ENCODE measurements at places on chromosomes 6 and 20.

DNA sequence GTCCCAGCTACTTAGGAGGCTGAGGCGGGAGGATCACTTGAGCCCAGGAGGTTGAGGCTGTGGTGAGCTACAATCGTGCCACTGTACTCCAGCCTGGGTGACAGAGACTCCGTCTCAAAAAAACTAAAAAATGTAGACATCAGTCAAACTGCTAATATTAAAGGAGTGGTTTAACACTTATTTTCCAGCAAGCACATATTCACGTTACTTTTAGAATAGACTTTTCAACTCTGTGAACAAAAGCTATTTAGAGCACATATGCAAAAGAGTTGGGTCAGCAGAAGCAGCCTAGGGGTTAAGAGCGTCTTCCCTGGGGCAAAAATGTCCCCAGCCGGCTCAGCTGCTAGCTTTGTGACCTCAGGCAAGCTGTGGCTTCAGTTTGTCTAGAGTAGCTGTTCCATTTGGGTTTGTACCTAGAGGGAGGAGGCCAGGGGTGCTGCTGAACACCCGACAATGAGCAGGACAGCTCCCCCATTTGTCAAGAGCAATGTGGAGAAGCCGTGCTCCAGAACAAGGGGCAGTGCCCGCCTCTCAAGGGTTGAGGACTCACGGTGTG, 62.5 kb upstream of the PTGIS start:
- no peak for DNase-seq

DNA sequence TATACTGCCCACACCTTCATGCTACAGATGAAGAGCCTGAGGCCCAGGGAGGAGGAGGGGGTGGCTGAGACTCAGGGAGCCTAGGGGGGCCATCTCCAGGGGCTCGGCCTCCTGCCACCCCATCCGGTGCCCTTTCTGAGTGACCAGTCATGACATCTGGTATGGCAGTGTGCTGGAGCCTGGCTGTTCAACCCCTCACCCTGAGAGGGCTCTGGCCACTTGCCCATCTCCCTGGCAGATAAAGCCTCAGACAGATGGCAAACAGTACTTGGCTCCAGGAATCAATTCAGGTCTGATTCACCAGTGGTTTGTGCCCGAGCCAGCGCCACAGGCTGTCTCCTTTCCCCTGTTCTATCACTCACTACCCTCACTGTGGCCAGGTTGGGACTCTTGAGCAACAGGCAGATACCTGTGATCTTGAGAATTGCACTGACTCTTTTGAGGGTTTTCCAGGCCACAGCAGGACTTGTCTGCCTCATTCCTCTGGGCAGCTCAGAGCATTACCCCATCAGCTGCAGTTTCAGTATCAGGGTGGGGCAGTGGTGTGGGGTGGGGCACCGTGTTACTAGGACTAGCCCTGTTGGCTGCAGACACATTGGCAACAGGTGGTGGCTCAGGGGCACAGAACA, 22.8 kb downstream of the SRSF3 start:
- no peak for DNase-seq

- DNase-seq = no peak
Observed at GRCh38 chr20:6630514-6630913, 137.0 kb upstream of the BMP2 start.

DNA sequence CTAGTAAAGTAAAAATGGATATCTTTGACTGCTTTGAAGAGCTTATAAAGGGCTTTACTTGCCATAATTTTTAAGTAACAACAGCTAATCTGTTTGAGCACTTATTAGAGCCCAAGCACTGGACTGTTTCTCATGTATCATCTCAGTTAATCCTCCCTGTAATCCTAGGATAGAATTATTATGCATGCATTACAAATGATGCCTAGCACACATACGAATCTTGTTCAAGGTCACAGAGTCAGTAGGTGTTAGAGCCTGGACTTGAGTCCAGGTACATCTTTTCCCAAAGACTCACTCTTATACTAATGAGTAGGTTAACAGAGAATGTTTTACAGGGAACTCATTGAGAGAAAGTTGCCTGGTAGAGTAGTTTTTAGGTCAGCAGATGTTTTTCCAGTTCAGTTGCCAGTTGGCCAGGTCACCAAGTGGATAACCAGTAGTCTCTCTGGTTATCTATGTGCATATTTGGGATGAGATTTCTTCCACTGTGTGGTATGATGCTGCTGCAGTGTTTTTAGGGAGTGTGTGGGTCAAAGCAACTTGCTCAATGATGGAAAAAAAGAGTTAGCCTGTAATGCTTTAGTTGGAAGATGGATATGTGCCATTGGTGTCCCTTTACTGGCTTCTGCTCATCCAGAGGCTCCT, 32.3 kb upstream of the LAMA4 start:
- no peak for DNase-seq

DNA sequence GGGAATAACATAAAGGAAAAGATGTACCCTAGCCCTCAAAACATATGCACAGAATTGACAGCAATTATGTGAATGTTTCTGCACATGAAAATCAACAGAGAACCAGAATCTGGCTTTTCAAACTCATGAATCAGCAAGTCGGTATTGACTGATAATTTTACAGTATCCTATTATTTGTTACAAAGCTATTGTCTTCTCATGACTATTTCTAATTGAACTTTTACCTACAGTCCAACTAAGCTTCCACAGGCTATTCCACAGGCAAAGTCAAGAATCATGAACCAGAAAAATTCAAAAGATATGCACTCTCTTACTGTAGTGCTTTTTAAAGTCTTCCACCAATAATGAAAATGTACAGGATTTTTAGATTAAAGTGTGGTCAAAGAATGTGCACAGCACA, 49.1 kb upstream of the DST start:
- DNase-seq = no peak

DNA sequence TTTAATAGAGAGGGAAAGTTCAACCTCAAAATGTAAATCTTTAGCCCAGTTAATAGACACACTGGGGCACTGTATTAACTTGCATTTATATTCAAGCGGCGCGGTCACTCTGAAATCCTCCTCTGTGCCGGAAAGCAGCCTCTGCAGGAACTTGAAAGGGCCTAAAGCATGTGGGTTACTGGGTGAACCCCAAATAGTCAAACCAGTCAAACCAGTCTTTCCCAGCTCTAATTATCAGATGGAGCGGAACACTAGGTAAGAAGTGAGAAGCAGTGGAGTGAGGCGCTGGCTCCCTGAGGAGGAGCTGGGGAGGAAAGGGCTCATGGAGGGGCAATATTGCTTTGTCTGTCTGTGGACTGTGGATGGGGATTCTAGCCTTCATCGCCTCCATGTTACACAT, 531.3 kb downstream of the QKI start:
- DNase-seq = no peak

Data from stimulated activated CD4-positive, alpha-beta T cell treated with anti-CD3 and anti-CD28 coated beads, Interleukin-4, amount 100 ng/mL, for 24 hours (primary cell).